Heart left ventricle (tissue), 16 donors: ENCODE measurements at places on chromosomes 7 and 10.

DNA sequence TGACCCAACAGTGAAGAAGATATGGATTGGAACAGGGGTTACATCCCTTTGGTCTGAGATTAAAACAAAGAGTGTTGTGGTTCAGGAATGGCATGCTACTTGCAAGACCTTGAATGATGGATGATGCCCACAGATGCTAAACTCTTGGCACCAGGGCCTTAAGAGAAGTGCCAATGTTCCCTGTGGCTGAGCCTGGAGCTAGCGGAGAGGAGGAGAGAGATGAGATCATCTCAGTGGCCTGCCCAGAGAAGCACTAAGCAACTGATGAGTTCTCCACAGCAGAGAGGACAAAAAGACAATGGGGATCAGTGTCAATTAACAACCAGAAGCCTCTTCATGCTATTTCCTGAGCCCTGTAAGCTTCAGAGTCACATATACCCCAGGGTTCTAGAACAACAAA is 97.8 kb downstream of the ELAPOR2 start:
- no peak for DNase-seq

GRCh38 chr7:65475734-65476319 is 102.2 kb downstream of the ZNF92 start:
- DNase-seq, result no peak

DNA sequence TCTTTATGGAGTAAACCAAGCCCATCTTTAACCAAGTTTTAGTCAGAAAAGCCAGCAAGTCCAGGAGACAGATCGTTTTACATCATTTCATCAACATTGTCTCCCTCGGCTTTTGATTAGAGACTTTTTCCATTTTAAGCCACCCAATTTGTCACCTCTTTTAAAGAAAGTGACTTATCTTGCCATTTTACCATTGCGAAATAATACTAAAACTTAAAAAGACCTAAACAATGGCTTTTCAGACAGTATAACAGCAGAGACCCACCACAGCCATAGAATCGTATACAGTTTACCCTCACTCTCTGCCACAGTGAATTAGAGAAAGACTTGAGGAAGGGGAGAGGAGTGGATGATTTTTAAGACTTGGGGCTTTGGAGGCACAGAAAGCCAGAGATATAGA is 359.7 kb upstream of the C7orf33 start:
- no peak for DNase-seq

DNA sequence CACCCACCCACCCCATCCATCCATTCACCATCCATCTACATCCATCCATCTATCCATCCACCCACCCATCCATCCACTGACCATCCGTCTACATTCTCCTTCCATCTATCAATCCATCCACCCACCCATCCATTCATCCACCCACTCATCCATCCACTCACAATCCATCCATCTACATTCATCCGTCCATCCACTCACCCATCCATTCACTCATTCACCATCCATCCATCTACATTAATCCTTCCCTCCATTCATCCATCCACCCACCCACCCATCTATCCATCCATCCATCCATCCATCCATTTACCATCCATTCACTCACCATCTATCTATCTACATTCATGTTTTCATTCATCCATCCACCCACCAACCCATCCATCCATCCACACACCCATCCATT is 292.5 kb downstream of the ADARB2 start:
- DNase-seq, result no peak

DNA sequence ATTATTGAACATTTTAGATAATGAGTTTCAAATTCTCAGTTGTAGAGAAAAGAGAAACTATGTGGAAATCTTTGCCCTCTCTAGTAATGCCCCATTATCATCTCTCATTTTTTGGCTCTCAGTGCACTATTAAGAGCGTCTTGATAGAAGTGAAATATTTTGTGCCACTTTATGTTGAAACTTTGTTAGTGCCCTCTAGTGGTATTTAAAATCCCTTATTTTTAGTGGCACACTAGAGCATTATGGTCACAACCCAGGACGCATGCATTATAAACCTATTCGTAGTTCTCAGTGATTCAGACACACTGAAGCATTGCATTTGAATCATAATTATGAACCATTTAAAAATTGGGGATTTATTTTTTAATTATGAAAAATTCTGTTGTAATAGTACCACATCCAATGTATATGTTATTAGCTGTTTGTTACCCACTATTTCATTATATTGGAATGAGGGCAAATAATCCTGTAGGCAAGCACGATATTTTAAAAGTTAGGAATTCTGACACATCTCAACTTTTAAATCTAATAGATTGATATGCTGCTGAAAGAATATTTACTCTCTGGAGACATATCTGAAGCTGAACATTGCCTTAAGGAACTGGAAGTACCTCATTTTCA is 21.9 kb downstream of the PDCD4 start:
- DNase-seq, result no peak

- no peak for DNase-seq
These were observed 209.1 kb downstream of the PRPF18 start for GRCh38 chr10:13795653-13796555.

GRCh38 chr7:140517546-140518369 is 38.5 kb upstream of the MKRN1 start:
- DNase-seq, result peak; percentile 94

GRCh38 chr10:62456611-62457101 is 82.5 kb downstream of the ZNF365 start:
- no peak for DNase-seq

DNA sequence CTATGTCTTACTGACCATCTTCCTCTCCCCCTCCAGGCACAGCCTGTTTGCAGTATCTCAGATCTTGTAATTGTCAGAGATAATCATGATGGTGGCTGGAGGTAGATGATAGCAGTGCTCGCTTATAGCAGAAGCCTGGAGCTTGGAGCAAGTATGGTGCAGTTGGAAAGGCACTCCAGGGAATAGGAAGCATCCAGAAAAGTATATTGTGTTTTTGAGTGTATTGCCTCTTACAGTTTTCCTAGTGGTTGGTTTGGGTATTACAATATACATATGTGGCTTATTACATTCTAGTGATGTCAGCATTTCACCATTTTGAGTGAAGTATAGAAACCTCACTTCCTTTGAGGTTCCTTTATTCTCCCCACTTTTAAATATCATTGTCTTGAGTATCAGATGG is 101.5 kb downstream of the STK31 start:
- no peak for DNase-seq

- DNase-seq, result peak; percentile 46
These were observed 81.5 kb downstream of the MAD1L1 start for GRCh38 chr7:2151237-2151636.

DNA sequence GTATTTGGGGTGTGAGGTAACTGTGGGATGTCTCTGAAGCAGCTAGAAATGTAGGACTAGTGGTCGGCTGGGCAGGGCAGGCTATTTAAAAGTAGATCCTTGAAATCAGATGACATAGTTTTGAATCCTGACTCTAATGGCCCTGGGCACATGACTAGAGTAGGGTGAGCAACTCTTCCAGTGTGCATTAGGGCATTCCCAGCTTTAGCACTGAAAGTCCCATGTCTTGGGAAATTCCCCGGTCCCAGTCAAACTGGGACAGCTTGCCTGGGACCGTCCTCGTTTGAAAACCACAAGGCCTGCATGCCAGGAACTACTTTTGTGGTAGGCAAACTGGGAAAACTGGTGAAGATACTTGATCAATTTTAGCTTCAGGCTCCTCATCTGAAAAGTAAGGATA is 255.3 kb downstream of the PTEN start:
- no peak for DNase-seq

- DNase-seq, result no peak
These were observed 42.0 kb upstream of the PPP2R2D start for GRCh38 chr10:131858583-131859340.

DNA sequence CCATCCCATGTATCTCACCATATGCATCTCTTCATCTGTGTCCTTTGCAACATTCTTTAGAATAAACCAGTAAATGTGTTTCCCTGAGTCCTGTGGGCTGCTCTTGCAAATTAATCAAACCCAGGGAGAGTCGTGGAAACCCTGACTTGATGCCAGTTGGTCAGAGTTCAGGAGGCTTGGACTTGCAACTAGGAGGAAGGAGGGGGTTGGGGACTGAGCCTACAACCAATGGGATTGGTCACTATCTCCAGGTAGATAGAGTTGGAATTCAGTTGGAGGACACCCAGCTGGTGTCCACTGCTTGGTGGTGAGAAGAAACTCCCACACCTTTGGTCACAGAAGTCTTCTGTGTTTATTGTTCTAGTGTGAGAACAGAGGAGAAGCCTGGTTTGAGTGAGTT is 38.3 kb upstream of the PRKCQ start:
- no peak for DNase-seq

- DNase-seq, result no peak
These were observed 250.2 kb downstream of the BUB3 start for GRCh38 chr10:123404357-123404756.

- DNase-seq, result no peak
These were observed 14.8 kb upstream of the PRKAG2 start for GRCh38 chr7:151891753-151892152.

DNA sequence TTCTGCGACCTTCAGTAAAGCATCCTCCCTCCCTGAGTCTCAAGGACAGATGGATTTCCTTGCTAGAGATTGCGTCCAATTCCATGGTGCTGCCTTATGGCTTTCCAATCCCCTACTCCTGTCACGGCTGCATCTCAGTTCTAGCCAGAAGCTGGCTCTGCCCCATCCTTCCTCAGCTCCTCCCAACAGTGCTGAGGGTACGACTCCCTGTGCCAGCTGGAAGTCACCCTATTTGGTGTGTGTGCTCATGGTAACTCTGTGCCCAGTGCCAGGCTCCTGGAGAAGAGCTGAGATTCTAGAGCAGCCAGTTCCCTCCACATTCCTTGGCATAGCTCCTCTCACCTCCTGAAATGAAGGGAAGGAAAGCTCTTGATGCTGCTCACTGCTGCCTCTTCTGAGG is 185.0 kb upstream of the PODXL start:
- DNase-seq, result no peak

GRCh38 chr10:63169624-63170023 is 36.5 kb downstream of the NRBF2 start:
- no peak for DNase-seq

DNA sequence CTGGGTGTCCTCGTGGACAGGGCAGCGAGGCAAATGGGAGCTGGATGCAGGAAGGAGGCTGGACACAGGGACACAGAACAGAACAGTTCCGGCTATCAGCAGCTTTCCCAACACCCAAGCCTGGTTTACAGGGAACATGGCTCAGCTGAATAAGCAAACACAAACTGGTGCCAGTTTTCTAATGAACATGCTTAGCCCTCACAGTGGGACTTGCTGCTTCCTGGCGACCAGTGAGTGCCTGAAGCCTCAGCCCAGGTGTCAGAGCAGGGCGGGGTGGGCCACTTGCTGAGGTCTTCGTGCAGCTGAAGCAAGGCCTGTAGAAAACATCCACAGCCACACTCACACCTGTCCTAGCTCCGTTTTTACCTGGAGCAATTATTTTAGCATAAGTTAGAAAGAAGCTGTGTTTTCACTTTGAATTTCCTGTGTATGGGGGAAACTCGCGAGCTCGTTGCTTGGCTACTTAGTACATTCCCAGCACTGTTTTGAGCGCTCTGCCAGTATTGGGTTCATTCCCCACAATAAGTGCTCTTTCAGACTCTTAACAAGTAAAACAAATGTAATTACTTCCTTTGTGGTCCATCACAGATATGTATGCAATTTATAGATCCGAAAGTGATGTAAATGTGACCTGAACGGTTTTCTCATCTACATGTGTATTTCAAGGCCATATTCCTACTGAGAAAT is 261.2 kb upstream of the SHH start:
- DNase-seq, result no peak

DNA sequence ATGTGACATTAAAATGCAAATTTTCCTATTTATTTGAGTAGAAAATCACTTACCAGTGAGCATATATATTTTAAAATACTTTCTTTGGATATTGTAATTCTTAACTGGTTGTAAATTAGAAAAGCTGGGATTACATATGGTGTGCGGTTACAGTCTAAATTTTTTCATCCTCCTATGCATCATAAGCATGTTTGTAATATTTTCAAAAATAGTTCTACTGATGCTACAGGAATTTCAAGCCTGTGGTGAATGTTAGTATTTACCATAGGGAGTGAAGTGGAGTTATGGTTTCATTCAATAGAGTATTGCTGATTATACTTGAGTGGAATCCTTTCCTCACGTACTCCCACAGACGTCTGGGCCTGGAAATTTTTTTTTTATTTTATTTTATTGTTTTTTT is 34.6 kb upstream of the ST7 start:
- DNase-seq, result no peak

DNA sequence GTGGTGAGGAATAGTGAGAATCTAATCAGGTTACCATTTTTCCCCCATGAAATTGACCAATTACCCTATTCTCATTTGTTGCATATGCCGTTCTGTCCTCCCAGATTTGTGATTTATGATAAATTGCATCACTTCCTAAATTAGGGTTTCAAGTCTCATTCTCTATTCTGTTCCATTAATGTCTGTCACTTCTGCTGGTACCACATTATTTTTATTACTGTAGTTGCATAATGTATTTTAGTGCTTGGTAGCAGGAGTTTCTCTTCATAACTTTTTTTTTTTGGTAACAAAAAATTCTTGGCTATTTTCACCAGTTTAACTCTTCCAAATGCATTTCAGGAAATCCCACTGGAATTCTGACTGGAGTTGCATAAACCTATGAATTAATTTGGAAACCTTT is 44.0 kb upstream of the FAM133B start:
- DNase-seq, result no peak

GRCh38 chr7:118153551-118154177 is 30.3 kb upstream of the LSM8 start:
- DNase-seq, result no peak

- no peak for DNase-seq
These were observed 752 bp downstream of the LRMDA start for GRCh38 chr10:75432176-75432575.

- no peak for DNase-seq
These were observed 177.6 kb upstream of the HDAC9 start for GRCh38 chr7:18317941-18318340.

- no peak for DNase-seq
These were observed 26.7 kb upstream of the ZNF800 start for GRCh38 chr7:127419196-127419595.

- DNase-seq, result no peak
These were observed 46.7 kb downstream of the FZD1 start for GRCh38 chr7:91310830-91311460.

DNA sequence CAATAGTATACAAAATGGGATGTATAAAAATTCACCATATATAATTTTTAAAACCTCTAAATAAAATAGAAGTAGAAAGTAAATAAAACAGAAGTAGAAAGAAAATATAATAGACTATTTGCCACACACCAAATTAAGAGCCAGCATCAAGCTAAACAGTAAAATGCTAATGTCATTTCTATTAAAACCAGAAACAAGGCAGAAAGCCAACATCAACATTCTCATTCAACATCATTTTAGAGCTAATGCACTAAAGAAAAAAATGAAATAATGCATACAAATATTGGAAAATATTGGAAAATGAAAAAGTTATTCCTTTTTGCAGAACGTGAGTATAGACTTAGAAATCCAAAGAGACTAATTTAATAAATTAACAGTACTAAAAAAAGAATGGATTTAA is 23.4 kb upstream of the RELN start:
- no peak for DNase-seq

GRCh38 chr7:47685712-47686376 is 103.9 kb upstream of the TNS3 start:
- no peak for DNase-seq

GRCh38 chr10:50575477-50576244 is 48.1 kb downstream of the SGMS1 start:
- DNase-seq, result no peak

- DNase-seq, result no peak
These were observed 76.0 kb downstream of the PCGF5 start for GRCh38 chr10:91296471-91296870.
